ENCODE measurements at places on chromosomes 2 and 18.

DNA sequence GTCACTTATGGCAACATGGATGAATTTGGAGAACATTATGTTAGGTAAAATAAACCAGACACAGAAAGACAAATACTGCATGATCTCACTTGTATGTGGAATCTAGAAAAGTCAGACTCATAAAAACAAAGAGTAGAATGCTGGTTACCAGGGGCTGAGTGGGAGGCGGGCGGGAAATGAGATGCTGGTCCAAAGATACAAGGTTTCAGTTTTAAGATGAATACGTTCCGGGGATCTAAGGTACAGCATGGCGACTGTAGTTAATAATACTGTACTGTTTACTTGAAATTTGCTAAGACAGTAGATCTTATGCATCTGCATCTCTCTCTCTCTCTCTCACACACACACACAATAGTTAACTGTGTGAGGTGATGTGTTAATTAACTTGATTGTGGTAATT lies 14.2 kb downstream of the FAM110C start:
- no peak for DNase-seq

GRCh38 chr2:237513693-237514092 lies 26.6 kb downstream of the MLPH start:
- no peak for DNase-seq

- no peak for DNase-seq
These were observed 52.7 kb downstream of the PTGR3 start for GRCh38 chr18:75156139-75156750.

DNA sequence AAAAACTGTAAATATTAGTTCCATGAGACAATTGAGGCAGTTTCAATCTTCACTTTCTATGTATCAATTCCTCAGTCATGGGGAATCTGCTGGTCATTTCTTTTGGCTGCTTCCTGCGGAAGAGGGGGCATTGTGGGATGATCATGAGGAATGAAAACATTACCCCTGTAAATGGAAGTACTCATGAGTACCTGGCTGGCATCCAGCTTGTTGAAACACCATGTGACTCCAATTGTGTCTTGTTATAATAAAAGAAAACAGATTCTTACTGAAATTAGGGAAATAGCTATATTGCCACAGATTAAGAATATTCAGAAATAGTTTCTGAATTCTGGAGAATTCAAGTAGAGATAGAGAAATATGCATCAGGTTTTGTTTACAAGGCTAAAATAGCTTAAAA lies 41.6 kb upstream of the GPR39 start:
- no peak for DNase-seq

DNA sequence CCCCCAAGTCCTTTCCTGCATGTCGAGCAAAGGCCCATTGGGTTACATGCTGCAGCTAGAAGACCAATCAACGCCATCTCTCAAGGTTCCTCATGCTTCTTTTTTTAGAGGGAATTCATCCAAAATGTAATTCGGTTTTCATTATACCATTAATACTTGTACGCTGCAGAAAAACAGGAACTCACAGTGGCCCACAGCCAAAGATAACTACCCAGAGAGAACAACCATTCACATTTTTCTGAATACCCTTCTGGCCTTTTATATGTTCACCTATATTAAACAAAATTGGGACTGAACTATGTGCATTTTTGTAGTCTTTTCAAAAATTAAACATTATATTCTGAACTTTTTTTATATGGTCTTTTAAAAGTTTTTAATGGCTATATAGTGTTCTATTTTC lies 25.8 kb downstream of the FARP2 start:
- DNase-seq = no peak

Data from stimulated activated CD8-positive, alpha-beta memory T cell treated with anti-CD3 and anti-CD28 coated beads, Interleukin-4, amount 100 ng/mL, for 1 hour (primary cell).